ENCODE measurements at places on chromosomes 5 and 9.

GRCh38 chr5:15885156-15885555, 294.4 kb downstream of the MARCHF11 start:
- DNase-seq = no peak

DNA sequence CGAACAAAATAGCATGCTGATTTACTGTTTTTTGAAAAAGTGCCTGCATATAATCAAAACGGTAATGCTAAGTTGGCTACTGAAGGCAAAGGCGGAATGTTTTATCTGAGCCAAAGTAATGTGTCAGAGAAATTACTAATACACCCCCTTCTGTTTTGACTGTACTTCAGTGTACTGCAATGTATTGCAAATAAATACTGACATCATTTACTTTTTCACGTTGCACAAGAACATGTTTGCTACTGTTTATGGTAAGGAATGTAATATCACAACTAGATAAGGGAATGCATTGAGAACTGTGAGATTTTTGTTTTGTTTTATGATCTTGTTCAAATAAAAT, 813 bp upstream of the AGTPBP1 start:
- no peak for DNase-seq

DNA sequence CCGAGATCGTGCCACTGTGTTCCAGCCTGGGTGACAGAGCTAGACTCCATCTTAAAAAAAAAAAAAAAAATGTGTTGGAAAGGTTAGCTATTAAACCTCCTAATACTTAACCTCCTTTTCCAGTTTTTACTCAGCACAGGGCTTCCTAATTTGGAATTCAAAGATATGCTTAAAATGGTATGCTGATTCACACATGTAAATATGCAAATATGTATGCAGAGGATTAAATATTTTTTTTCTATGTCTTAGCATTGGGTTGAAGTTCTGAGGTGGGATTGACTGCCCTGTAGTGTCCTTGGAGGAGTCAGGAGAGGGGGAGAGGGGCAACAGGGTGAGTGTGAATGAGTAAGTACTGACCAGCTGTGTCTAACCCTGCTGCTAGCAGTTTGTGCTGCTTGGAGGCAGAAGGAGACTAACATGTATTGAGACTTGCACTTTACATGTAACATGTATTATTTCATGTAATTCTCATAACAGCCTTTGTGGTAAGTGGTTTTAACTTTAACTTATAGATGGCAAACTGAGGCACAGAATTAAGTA, 63.2 kb downstream of the SLC44A1 start:
- no peak for DNase-seq

- DNase-seq = peak; percentile 37
Measured at GRCh38 chr5:14665101-14665822, 744 bp downstream of the OTULIN start.

DNA sequence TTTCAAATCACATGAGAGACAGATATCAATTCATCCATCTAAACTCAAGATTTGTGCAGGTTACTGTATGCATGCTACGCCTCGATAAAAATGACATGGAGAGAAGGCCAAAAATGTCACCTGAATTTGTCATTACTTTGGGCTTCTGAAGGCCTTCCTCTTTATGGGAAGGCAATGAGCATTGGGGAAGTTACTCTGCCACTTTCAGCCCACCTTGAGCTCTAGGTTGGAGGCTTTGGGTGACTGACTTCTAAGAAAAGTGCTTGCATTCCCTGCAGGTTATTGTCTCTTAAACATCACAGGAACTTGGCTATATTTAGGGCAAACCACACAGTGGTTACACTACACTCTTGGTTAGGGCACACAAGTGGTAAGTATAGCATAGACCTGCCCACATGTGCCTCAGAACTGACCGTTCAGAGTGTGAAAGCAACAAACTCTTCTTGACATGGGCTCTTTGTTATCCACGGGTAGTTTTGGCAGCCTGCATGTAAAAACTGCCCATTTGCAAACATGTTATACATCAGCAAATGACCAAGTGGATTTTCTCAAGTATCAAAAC, 169.5 kb downstream of the ZNF608 start:
- DNase-seq = no peak

- DNase-seq = no peak
Measured at GRCh38 chr9:133955821-133956411, 36.2 kb downstream of the VAV2 start.

DNA sequence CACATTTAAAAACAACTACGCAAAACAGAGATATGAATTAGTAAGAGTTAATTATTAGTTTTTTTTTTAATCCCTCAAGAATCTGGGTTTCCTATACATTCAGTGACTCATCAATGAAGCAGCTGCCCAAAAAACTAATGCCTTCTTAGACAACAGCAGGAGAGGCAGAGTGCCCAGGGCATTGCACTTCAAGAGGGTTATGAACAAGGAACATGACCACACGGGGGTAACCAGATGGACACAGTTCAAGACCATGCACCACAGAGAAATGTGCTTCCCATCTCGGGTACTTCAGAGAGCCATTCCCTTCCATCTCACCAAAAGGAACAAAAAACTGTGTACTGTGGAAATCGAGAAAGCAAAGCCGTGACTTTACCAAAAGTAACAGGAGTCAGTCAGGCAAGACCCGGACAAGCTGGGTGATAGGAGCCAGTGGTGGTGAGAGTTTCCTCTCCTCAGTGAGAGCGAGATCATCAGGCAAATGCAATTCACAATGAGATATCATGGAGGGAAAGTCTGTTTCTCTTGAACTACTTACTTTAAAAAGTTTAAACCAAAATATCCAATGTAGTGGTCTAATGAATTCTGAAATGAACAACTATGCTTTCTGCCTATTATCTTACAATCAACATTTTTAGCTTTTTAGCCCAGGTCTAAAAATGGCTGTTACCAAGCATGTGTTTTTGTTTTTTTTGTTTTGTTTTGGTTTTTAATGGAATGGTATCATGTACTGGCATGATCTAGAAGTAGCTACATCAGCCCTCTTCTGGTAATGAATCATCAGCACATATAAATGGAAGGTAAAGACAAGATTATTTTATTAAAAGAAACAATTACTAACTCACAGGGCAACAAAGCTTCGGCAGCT, 192.1 kb downstream of the TSSK1B start:
- DNase-seq = no peak

DNA sequence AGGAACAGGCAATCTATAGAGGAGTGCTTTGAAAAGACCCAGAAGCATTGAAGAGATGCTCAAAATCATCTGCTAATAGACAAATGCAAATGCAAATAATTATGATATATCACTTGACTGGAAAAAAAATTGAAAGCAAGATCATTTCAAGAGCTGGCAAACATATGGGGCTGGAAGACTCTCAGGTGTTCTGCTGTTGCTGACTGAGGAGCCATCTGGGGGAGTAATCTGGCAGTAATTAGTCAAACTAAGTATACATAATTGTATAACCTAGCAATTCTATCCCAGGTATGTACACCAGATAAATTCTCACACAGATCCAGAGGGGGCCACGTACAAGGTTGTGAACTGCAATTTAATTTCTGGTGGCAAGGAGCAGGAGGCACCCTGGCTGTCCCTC, 4.6 kb upstream of the HMHB1 start:
- no peak for DNase-seq

- DNase-seq = peak; percentile 76
Measured at GRCh38 chr5:671459-672328, 21.5 kb downstream of the TPPP start.

- no peak for DNase-seq
Measured at GRCh38 chr5:72021651-72022357, 85.5 kb upstream of the MAP1B start.

- peak; percentile 55 for DNase-seq
Measured at GRCh38 chr9:126690431-126691051, 76.8 kb downstream of the LMX1B start.

DNA sequence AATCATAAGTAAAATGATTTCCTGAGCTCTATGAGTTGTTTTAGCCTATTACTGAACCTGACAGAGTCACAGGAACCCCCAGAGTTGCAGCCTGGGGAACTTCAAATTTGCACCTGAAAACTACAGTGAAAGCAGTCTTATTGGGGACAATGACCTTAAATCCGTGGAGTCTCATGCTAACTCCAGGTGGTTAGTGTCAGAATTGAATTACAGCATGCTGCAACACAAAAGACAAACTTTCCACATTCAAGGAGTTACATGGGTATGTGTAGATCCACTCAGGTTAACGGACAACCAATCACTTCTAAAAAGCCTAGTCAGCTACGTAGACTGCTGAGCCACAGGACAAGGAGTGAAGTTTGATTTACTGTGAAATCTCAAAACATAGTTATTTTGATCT, 49.7 kb downstream of the PLPP1 start:
- no peak for DNase-seq

DNA sequence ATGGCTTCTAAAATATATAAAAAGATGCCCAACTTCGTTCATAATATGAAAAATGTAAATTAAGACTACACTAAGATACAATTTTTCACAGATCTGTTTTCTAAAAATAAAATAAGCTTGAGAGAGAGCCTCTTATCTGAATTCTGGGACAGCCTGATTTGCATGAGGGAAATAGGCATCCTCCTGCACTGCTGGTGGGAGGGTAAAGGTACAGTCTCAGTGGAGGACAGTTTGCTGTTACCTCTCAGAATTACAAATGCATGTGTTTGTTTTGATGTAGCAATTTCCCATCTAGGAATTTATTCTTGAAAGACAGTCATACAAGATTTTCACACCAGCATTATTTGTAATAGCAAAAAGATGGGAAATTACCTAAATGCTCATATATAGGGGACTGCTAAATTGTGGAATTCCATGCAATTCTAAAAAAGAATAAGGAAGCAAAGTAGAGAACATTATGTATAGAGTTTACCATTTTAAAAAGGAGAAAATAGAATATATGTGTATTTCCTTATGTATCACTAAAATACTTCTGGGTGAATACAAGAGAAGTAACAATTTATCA, 75.7 kb downstream of the ZSWIM6 start:
- DNase-seq = no peak

GRCh38 chr9:133405508-133406438, 12.0 kb downstream of the REXO4 start:
- no peak for DNase-seq

- no peak for DNase-seq
Measured at GRCh38 chr5:136279314-136279713, 86.0 kb downstream of the TRPC7 start.

GRCh38 chr5:139167063-139167462, 31.1 kb downstream of the SIL1 start:
- no peak for DNase-seq

Data from SHP77 (cell line).